ENCODE measurements at places on chromosomes 11 and 22.
A peak's percentile ranks its signal among the peaks of the same experiment; 100 is the strongest.

GRCh38 chr11:62201376-62201775 is 7.1 kb upstream of the SCGB2A1 start:
- H3K27me3 ChIP-seq, result peaks cover 36% of the 10 kb centered on the region
- H3K4me3 ChIP-seq, result no peak overlapping the region
- H3K27ac ChIP-seq, result no peak overlapping the region
- no peaks in the 10 kb centered on the region for H3K4me1 ChIP-seq
- no peaks in the 10 kb centered on the region for H3K36me3 ChIP-seq

DNA sequence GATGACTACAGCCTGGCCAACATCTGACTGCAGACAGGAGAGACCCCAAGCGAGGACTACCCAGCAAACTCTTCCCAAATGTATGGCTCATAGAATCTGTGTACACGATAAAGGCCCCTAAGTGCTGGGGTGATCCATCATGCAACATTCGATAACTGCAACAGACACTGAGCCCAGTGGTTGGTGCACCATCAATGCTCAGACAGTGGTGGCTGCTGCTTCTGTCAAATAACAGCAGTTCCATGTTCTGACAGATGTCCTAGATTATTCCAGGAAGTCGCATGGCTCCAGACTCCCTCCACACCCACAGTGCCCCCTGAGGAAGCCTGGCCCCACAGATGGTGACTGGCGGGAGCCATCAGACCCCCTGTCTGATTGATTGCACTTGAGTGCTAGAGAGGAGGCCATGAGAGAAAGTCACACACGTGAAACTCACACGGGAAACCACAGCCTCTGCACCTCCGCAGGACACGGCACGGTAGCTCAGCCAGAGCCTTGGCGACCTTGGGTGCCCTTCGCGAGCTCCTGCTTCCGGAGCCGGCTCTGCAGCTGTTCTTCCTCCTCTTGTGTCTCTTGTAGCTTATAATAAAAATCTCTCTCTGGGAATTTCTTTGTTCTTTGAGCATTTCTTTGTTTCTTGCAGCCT is 1155.9 kb downstream of the TBC1D22A start:
- H3K27me3 ChIP-seq, result peaks cover 12% of the 10 kb centered on the region
- no peak overlapping the region for H3K27ac ChIP-seq
- H3K4me1 ChIP-seq, result peaks cover 20% of the 10 kb centered on the region
- DNase-seq, result no peak
- H3K36me3 ChIP-seq, result no peaks in the 10 kb centered on the region
- peak overlapping the region; percentile 4 for H3K4me3 ChIP-seq

- H3K4me3 ChIP-seq, result no peak overlapping the region
- H3K36me3 ChIP-seq, result no peaks in the 10 kb centered on the region
- no peaks in the 10 kb centered on the region for H3K27me3 ChIP-seq
- no peak overlapping the region for H3K27ac ChIP-seq
- H3K4me1 ChIP-seq, result no peaks in the 10 kb centered on the region
- no peak for DNase-seq
These were observed 43.9 kb downstream of the GAB2 start for GRCh38 chr11:78373689-78374088.

DNA sequence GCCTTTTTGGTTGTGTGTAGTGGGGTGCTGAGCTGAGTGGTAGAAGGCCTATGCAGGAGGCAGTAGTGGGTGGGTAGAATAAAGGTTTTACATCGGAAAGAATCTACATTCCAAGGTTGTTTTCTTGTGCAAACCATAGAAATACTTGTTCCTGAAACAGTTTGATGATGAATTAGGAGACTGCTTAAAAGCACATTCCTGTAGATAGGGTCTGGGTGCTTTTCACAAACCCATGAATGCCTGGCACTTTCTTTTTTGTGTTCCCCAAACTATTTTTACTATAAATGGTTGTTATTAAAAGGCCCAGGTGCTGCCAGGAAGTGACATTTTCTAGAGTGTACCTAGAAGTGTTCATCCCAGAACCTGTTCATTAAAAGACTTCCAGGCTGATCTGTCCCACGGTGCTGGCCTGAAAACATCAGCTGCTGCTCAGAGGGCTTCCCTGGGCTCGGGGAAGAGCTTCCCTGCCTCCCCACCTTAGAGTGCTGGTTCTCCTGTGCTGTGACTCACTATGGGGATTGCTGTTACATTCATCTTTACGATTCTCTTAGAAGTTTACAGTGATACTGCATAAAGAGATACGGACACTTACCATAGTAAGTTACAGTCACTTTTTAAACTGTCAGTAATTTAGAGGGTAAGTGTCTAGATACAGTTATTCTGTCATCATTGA is 27.9 kb downstream of the PPFIA1 start:
- H3K27me3 ChIP-seq, result no peaks in the 10 kb centered on the region
- no peak for DNase-seq
- H3K36me3 ChIP-seq, result no peaks in the 10 kb centered on the region
- H3K4me3 ChIP-seq, result no peak overlapping the region
- H3K27ac ChIP-seq, result no peak overlapping the region

GRCh38 chr22:48959496-48959895 is 868.2 kb downstream of the BRD1 start:
- H3K4me3 ChIP-seq, result no peak overlapping the region
- peaks cover 35% of the 10 kb centered on the region for H3K27me3 ChIP-seq
- no peaks in the 10 kb centered on the region for H3K36me3 ChIP-seq
- H3K27ac ChIP-seq, result no peak overlapping the region
- DNase-seq, result peak; percentile 44

DNA sequence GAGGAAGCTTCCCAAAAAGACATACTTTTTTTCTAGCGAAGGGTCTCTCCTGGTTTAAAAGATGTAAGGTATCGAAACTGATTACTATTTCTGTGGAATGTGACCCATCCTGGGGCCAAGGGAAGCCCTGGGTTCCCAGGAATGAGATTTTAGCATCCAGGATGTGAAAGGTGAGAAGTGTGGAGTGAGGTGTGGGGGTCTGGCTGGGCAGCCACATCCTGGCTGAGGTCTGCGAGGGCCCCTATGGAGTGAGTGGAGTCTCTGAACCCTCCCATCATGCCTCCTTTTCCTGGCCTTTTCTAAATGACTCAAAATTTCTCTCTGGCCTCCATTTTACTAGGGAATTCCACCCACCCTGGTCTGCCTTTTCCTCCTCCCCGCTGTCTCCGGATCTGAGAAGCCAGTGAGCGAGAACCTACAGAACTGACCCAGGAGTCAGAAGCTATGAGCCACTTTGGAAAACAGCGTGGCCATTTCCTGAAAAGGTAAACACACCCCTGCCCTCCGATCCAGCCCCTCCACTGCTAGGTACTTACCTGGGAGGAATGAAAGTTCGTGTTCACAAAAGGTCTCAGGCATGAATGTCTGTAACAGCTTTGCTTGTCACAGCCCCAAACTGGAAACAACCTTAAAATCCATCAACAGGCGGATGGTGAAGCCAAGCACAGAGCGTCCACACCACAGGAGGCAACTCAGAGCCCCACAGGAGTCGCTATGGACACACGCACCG is 27.7 kb upstream of the SHANK2 start:
- no peak for DNase-seq
- H3K27ac ChIP-seq, result no peak overlapping the region
- H3K4me1 ChIP-seq, result no peaks in the 10 kb centered on the region

DNA sequence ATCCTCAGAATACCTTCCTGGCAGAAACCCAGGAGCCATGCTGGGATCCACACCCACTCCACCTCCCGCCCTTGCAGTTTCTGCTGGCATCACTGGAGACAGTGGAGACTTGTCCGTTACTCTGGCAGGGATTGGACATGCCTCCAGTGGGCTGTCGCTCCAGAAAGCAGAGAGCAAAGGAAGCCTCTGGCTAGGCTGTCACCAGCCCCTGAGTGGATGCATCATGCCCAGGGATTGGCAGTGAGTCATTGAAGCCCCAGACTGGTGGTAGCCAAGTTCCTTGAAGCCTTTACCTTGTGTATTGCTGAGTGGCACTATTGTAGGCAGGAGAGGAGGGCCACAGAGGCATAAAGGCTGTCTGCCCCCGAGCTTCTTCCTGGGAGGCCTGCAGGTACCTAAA is 34.8 kb upstream of the E2F8 start:
- H3K27me3 ChIP-seq, result peaks cover 13% of the 10 kb centered on the region
- H3K36me3 ChIP-seq, result no peaks in the 10 kb centered on the region
- peaks cover 22% of the 10 kb centered on the region for H3K4me1 ChIP-seq

DNA sequence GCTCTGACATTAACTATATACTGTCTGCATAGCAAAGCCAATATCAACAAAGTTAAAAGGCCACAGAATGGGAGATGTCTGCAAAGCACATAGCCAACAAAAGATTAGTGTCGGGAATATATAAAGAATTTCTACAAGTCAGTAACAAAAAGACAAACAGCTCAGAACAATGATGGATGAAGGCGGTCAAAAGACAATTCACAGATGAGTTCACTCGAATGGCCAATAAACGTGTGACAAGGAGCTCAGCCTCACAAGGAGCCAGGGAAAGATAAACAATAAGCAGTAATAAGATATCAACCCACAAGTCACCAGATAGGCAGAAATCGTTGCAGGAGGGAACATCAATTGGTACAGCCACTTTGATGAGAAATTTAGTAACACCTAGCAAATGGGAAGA is 106.0 kb upstream of the ISX start:
- H3K27me3 ChIP-seq, result peaks cover 4% of the 10 kb centered on the region
- H3K4me1 ChIP-seq, result no peaks in the 10 kb centered on the region
- no peak for DNase-seq
- H3K27ac ChIP-seq, result no peak overlapping the region
- no peaks in the 10 kb centered on the region for H3K36me3 ChIP-seq

- H3K4me3 ChIP-seq, result no peak overlapping the region
- H3K27ac ChIP-seq, result peak overlapping the region; percentile 47
- H3K36me3 ChIP-seq, result no peaks in the 10 kb centered on the region
- no peak for DNase-seq
- H3K27me3 ChIP-seq, result no peaks in the 10 kb centered on the region
These were observed 43.2 kb downstream of the CD82 start for GRCh38 chr11:44608651-44608990.

- H3K36me3 ChIP-seq, result no peaks in the 10 kb centered on the region
- H3K27ac ChIP-seq, result no peak overlapping the region
- no peaks in the 10 kb centered on the region for H3K4me1 ChIP-seq
- no peak overlapping the region for H3K4me3 ChIP-seq
These were observed 2.9 kb downstream of the TUB start for GRCh38 chr11:8083871-8084281.

- peak; percentile 87 for DNase-seq
- H3K27ac ChIP-seq, result peak overlapping the region; percentile 99
- H3K4me1 ChIP-seq, result peaks cover 26% of the 10 kb centered on the region
- peak overlapping the region; percentile 100 for H3K4me3 ChIP-seq
These were observed 15.4 kb downstream of the BAD start for GRCh38 chr11:64268893-64269539.

DNA sequence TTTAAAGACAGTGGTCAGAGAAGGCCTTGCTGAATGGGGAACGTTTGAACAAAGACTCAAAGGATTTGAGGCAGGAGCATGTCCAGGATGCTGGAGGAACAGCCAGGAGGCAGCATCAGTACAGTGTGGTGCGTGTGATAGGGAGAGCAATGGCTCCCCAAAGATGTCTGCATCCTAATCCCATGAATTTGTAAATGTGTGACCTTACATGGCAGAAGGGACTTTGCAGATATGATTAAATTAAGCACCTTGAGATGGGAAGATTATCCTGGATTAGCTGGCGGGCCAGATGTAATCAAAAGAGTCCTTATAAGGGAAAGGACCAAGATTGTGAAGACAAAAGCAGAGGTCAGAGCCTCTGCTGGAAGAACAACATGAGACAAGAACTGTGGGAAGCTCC is 24.6 kb upstream of the FAT3 start:
- H3K27ac ChIP-seq, result no peak overlapping the region
- no peaks in the 10 kb centered on the region for H3K4me1 ChIP-seq
- H3K4me3 ChIP-seq, result no peak overlapping the region
- no peaks in the 10 kb centered on the region for H3K27me3 ChIP-seq
- DNase-seq, result no peak

- no peaks in the 10 kb centered on the region for H3K27me3 ChIP-seq
- H3K36me3 ChIP-seq, result no peaks in the 10 kb centered on the region
- DNase-seq, result no peak
These were observed 4.7 kb upstream of the AP1B1 start for GRCh38 chr22:29393019-29393608.

DNA sequence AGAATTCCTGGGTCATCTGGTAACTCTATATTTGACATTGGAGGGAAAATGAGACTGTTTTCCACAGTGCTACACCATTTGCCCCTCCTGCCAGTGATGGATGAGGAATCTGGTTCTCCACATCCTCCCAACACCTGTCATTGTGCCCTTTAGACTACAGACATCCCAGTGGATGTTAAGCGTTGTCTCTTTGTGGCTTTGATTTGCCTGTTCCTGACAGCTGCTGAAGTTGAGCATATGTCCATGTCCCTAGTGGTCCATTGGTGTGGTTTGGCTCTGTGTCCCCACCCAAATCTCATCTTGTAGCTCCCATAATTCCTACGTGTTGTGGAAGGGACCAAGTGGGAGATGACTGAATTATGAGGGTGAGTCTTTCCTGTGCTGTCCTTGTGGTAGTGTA is 88.5 kb downstream of the BRD1 start:
- no peak overlapping the region for H3K27ac ChIP-seq
- H3K27me3 ChIP-seq, result peaks cover 36% of the 10 kb centered on the region
- no peak overlapping the region for H3K4me3 ChIP-seq

- H3K27me3 ChIP-seq, result no peaks in the 10 kb centered on the region
- H3K36me3 ChIP-seq, result no peaks in the 10 kb centered on the region
- DNase-seq, result no peak
- H3K4me3 ChIP-seq, result no peak overlapping the region
- H3K27ac ChIP-seq, result no peak overlapping the region
These were observed 427.1 kb downstream of the DYNC2H1 start for GRCh38 chr11:103536335-103536722.

DNA sequence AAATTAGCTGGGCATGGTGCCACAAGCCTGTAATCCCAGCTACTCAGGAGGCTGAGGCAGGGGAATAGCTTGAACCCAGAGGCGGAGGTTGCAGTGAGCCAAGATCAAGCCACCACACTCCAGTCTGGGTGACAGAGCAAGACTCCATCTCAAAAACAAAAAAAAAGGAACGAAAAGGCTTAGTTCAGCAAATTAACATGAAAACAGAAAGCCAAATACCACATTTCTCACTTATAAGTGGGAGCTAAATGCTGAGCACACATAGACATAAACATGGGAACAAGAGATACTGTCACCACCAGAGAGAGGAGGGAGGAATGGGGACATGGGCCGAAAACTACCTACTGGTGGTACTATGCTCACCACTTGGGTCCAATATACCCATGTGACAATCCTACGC is 38.6 kb downstream of the SCGB1A1 start:
- no peaks in the 10 kb centered on the region for H3K36me3 ChIP-seq
- H3K4me3 ChIP-seq, result no peak overlapping the region
- no peak overlapping the region for H3K27ac ChIP-seq
- DNase-seq, result no peak
- H3K27me3 ChIP-seq, result no peaks in the 10 kb centered on the region

GRCh38 chr11:35479731-35480130 is 45.7 kb downstream of the PAMR1 start:
- H3K36me3 ChIP-seq, result no peaks in the 10 kb centered on the region
- H3K27ac ChIP-seq, result no peak overlapping the region
- H3K4me1 ChIP-seq, result no peaks in the 10 kb centered on the region
- no peak overlapping the region for H3K4me3 ChIP-seq
- no peak for DNase-seq
